ENCODE measurements at places on chromosomes 4 and X.

DNA sequence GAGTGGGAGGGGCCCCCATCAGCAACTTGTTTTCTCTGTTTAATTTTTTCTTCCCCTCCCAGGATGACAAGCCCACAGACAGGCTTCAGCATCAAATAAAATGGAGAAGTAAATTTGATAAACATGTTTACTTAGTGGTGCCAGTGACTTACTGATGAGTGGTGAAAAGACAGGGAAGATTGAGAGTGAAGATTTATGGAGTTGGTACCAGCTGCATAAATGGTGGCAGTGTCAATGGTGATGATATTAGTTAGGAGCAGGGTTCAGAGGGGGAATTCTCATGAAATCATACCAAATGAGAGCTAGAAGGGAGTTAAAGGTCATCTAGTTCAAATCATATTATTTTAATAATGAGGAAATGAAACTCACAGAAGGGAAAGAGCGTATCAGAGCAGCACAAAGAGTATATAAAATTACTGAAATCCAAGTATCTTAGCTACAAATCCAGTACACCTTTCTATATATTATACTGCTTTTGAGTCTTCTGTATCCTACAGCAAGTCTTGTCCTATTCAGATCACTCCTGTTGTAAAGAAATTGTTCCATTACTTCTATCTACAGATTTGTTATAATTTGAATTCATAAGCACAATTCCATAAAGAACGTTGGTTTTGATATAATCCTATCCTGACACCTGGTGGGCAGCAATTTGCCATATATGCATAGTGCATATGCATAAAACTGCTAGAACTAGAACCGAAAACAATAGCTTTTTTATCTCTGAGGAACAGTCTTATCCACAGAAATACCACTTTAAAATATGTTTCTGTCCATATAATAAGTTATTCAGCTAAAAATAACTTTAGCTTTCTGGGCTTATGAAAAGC lies 5.0 kb downstream of the P2RY10 start:
- DNase-seq = no peak

DNA sequence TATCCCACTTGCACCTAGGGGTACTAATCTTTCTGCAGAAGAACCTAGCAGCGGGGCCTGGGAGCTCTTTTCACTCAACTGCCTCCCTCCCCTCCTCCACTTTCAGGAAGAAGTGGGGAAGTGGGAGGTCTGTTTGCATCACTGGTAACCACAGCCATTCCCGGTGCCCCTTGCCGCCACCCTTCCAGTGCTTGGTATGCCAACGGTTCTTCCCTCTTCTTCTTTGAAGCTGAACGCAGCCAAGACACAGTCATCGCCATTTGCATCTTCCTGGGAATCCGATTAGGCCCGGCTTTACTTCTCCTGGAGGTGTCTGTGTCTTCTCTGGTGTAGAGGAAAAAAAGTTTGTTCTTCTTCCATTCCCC lies 47.2 kb upstream of the RBPJ start:
- no peak for DNase-seq

DNA sequence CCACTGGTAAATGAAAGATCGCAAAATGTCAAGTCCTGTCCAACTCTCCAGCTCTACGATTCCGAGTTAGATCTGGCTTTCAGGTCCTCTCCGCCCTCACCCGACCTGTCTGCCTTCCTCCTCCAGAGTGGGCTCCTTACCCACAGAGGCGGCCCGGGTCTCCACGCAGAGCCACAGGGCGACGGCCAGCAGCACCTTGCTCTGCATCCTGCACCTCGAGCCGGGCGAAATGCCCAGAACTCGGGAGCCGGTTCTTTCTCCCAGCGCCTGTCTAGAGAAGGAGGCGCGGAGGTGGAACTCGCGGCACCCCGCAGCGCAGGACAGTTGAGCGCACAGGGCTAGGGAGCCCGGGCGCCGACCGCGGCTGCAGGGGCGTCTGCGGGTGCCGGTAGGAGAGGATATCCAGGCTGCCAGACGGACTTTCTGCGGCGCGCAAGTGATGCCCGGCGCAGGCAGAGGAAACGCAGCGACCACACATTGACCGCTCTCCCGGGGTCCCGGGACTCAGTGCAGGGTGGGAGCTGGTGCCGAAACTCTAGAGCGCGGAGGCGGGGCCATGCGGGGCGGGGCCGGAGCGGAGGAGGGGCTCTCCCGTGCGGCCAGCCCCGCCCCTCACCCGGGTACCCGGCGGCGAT lies at the start of gene KDR:
Gene KDR (minus strand): TSS at position 509 of the 635 bp plus-strand sequence. CDS start 302 bp downstream, at position 207.
- DNase-seq = no peak

- DNase-seq = no peak
Observed at GRCh38 chr4:158032733-158033415, 140.0 kb downstream of the GASK1B start.

- no peak for DNase-seq
Observed at GRCh38 chrX:135420831-135421230, 913 bp upstream of the SMIM10L2A start.

DNA sequence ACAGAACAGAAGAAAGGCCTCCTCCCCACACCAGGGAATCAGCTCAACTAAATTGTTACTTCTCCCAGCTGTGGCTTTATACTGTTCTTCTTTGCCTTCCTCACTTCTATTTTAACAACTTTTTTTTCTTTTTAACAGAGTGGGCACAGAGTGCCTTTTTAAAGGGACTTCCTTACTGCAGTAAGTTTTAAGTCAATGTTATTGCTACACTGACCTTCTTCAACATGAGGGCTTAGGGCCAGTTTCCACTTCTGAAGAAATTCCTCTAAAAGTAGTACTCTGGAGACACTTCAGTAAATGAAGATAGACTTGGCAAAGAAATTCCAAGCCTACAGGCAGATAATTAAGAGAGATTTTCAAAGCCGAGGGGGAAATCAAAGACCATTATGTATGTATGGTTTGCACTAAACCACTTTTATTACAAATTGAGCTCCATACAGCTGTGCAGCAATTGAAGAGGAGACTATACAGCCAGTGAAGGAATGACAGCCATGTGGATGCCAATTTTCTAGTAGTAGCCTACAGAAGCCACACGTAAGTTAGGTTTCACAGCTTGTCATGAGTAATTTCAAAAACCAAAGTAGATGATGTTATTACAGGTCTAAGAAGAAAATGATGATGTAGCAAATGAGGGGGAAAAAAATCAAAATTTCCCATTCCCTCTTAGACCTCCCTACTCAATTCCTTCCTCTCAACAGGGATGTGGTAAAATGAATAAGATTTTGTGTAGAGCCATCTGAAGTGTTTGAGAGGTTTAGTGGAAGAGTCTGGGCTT lies 36.9 kb upstream of the RASGEF1B start:
- no peak for DNase-seq

DNA sequence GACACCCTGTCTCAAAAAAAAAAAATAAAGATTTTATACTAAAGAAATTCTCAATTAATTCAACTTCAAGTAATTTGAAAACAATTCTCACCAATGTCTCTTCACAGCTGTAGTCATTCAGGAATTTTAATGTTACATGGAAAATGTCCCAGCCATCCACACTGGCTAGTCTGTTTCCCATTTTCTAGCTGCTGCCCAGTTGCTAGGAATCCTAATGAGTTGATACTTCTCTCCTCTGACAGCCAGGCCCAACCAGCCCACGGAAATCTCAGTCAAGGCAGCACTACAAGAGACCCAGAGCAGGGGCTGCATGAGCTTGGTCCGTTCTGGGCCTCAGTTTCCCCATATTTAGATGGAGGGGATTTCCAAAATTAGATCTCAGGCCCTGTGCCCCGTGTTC lies 59.1 kb downstream of the CASP3 start:
- DNase-seq = no peak

GRCh38 chr4:142202404-142203332 lies 566.3 kb downstream of the IL15 start:
- DNase-seq = no peak

- DNase-seq = no peak
Observed at GRCh38 chr4:121789960-121790829, 10.9 kb upstream of the EXOSC9 start.

DNA sequence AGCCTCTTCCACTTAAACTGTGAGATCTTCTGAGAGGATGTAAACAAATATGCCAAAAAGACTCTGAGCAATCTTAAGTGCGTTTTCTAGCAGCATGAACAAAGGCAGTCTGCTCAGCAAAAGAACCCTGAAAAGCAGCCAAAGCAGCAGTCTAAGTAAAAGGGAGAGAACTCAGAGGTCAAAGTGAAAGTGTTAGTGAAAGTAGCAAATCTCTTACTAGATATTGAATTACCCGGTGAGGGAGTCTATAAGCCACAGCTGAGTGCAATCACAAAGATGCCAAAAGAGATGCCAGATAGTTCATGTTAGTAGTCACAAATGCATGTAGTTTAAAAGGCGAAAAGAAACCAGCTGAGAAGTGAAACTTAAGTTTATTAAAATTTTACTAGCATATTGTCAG lies 7.9 kb upstream of the GNRHR start:
- DNase-seq = no peak

- no peak for DNase-seq
Observed at GRCh38 chr4:26204249-26204825, 116.5 kb upstream of the RBPJ start.

- no peak for DNase-seq
Observed at GRCh38 chr4:38050560-38051350, 90.6 kb downstream of the PTTG2 start.

All from stimulated activated CD8-positive, alpha-beta memory T cell treated with anti-CD3 and anti-CD28 coated beads, Interleukin-7, amount 100 ng/mL, for 48 hours (primary cell).